Bone marrow (tissue), 2 donors: ENCODE measurements at places on chromosomes 1 and 21.
A peak's percentile ranks its signal among the peaks of the same experiment; 100 is the strongest.

- DNase-seq: no peak
Measured at GRCh38 chr1:201663491-201664113, 124.7 kb downstream of the NAV1 start.

GRCh38 chr21:39156024-39156423, 27.2 kb downstream of the PSMG1 start:
- no peak for DNase-seq

GRCh38 chr1:151526735-151527525, 13.2 kb upstream of the TUFT1 start:
- no peak for DNase-seq

DNA sequence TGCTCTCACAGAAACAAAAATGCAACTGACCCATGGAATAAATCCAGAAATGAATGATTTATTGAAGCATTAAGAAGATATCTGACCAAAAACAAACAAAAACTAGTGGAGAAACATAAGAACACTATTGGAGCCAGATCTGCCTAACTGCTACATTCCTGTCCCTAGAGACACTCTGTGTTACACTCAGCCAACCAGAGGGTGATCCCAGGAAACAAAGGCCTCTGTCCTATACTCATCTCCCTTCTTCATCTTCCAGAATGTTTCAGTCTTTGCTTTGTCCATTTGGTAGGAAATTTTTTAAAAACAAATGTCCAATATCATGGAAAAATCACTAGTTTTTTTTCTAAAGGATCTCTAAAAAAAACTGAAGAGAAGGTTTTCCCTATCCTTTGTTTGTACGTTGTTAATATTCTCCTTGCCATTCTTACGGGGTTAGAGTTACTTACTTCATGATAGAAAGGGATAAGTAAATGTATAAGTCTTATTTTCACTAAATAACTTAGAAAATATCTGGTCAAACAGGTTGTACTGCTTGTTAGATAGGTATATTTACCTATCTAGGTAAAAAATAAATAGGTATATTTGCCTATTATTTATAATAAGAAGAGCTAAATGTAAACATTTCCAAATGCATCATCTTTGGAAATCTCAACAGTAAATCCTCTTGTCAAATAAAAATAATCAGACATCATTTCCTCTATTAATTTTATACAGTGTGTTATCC, 59.1 kb downstream of the NME7 start:
- no peak for DNase-seq

GRCh38 chr1:105100102-105100501, 1350.4 kb downstream of the AMY1C start:
- DNase-seq: no peak

DNA sequence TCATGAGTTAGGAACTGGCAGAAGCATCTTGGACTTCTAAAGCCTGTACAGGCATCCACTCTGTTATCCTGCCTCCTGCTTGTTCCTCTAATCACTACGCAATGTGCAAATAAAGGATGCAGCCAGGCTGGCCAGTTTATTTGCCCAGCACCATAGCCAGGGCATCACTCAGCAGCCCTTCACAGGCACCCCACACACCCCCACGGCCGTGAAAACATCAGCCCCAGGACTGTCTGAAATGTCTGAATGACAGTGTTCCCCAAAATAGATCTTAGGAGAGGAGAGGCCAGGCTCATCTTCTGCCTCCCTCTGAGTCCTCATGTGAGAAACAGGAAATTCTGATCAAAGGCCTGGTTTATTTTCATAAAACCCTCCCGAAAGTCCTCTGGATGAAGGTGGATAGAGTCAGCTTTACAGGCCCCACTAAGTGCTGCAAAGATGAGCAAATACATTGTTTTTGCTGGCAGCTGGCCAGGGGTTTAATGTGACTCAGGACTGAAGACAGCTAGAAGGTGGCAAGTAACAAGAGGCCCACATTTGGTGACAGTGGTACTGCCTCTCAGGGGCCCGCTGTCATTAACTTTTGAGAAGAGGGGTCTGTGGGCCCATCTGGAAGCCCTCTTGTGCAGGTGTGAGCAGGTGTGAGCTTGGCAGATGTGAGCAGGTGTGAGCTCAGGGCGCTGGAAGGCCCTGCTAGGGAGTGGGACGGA, 32.9 kb downstream of the GRHL3 start:
- no peak for DNase-seq

DNA sequence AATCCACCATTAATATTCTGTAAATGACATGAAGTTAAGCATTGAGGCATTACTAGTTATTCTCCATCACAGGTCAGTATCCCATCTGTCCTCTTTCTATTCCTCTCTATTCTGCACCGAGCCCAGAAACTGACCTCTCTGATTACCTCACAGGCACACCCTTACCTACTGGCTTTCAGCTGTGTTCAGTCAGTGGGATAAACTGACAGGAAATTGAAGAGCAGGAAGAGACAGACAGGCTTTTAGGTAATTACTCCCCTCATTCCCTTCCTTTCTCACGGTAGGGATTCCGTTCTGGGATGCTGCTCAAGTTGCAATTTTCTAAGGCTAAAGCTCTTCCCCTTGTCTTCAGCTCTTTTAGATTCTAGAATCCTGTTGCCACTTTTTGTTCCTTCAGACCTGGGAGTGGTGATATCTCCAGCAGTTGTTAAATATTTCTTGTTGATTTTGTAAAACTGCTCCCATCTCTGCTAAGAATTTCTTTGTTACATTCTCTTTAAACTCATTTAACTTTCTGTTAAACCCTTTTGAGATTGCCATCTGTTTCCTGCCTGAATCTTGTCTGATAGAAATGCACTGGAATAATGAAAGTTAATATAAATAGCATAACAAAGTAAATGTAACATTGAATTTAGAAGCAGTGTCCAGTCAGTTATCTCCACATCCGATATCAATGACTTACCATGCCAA, 1063.4 kb downstream of the PLA2G4A start:
- no peak for DNase-seq

DNA sequence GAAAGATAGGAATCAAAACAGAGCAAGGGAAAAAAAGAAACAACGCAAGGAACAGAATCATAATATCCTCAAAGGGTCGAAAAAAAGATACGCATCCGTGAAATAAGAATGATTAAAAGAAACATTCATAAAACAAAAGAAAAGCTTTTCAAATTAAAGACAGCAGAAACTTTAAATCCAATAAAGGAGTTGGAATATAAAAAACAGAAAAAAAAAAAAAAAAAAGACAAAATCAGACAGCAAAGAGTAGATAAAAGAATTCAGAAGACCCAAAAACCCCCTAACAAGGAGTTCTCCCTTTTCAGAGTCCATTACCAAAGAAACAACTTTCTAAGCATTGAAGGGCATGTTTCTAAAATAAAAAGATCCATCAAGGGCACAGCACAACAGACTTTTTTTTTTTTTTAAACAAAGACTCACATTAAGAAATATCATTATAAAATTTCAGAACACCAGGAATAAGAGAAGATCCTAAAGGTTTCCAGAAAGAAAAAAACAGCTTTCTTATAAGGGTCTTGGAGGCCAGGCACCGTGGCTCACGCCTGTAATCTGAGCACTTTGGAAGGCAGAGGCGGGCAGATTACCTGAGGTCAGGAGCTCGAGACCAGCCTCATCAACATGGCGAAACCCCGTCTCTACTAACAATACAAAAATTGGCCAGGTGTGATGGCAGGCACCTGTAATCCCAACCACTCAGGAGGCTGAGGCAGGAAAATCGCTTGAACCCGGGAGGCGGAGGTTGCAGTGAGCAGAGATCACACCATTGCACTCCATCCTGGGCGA, 44.7 kb downstream of the ENAH start:
- no peak for DNase-seq

DNA sequence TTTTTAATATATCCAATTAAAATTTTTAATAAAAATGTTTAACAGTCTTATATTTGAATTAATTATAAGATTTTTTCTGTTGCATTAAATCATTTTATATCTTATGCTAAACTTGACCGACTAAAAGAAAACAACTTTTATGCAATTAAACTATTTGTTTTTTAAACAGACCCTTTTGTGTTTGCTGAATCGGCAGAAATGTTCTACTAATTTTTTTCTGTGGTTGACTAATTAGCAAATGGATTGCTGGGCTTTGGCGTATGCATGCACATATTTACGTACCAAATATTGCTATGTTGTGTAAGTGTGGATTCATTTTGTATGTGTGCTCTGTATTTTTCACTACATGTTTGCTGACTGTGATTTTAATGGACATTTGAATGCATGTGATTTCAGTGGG, 174.8 kb downstream of the PBX1 start:
- DNase-seq: no peak

GRCh38 chr1:163315773-163316374, 5.9 kb upstream of the NUF2 start:
- peak; percentile 28 for DNase-seq

DNA sequence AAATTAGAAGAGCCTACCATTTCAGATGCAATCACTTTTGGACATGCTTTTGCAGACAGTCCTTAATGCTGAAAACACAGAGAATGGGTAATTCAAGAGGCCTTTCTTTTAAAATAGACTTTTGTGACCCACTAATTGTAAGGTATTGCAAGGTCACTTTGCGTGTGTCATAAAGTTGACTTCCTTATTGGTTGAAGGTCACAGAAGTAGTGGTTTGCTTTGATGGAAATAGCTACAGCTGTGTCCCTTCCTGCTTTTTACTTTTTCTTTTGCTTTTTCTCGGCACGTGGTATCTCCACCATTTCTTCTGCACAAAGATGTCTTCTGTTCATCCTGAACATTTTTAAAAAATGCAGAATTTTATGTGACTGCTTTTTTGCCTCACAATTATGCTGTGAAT, 146.8 kb downstream of the DYRK1A start:
- DNase-seq: no peak

DNA sequence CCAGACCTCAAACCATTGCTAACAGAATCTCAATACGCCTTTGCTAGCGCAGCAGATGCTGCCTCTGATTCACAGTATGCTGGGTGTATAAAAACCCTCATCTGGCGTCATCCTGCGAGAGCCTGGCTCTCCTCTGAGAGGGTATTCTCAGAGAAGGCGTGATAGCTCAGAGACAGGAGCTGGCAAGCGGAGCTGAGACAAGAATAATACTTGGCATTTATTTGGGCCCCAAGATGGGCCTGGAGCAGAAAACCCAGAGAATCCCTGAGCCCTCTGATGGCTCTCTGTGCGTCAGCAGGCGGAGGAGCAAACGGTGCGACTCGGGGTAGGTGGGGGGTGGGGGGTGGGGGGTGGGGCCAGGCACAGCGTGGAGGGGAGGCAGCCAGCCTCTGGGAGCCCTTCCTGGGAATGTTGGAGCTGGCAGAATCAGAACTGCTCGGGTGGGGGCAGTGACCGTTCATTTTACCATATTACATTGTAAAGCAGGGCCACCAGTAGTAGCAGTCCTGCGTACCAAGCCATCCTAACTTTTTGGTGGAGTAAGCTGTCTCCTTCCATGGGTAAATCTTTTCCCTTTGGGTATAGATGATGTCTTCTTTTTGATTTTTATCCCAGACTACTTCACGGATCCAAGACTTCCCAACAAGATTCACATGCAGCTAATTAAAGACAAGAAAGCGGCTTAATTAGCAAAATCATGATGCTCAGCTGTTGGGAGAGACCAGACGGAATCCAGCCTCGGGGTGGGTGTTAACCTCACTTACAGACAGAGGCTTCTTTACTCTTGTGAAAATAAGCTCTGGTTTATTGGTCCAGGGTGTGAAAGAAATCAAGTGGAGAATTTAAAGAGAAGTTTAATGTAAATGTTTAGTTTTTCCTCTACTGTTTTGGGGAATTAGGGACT, 7.1 kb downstream of the RIIAD1 start:
- no peak for DNase-seq

DNA sequence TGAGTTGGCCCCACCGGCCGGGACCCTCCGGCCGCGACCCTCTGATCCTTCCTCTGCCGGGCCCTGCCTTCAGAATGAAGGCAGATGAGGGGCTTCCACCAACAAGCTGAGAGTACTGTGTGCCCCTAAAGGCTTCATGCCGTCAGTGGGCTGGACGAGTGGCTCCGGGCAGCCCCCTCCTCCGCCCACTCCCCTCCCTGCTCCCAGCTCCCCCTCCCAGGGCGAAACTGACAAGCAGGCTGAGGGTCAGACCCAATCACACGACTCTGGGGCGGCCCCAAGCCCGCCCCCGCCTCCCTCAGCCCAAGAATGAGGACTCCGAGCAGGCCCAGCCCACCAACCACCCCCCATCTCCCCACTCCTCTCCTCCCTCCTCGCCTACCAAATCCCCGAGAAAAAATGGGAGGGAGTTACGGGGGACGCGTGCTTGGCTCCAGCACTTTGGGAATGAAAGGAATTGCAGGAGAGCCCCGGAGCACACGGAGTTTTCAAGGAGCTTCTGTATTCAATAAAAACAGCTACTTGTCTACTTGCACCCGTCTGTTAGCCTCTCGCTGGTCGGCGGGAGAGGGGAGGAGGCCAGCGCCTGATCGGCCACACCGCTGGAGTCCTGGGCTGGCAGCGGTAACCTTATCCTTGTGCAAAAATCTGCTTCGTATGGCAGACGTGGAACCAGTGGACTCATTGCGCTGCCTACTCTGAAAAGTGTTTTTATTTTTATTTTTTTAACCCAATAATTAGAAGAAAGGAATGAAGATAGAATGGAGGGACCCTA, at the start of gene COL11A1:
COL11A1 (minus strand) TSS at position 147 of the 775 bp plus-strand sequence. CDS start 344 bp downstream, outside the sequence.
- DNase-seq: no peak

- no peak for DNase-seq
Measured at GRCh38 chr1:913491-914130, 10.1 kb upstream of the SAMD11 start.

DNA sequence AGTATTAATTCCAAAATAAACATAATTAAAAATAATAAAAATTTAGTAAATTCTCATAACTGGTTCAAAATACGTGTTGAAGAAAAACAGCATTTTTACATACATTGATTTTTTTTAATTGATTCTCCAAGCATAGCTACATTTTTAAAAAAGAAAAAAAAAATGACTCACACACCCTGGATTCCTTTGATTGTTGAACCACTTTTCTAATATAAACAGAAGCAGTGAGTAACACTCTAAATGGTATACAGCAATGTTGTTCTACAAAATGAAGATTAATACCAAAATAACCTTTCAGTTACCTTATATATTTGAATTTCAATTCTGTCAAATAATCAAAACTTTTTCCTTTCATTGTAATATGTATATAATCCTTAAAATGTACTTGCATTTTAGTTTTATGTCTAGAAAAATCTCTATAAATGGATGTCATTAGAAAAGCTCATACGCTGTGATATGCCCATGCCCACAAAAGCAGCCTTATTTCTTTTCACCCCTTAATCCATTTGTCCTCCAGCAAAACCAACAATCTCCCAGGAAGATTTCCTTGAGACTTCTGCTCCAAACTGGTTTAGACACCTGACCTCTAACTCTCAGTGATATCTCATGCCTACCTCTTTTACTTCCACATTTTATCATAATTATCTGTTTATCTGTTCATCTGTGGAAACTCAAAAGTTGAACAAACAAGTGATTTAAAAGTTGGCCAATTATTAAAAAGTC, 246.4 kb upstream of the NR5A2 start:
- DNase-seq: no peak

DNA sequence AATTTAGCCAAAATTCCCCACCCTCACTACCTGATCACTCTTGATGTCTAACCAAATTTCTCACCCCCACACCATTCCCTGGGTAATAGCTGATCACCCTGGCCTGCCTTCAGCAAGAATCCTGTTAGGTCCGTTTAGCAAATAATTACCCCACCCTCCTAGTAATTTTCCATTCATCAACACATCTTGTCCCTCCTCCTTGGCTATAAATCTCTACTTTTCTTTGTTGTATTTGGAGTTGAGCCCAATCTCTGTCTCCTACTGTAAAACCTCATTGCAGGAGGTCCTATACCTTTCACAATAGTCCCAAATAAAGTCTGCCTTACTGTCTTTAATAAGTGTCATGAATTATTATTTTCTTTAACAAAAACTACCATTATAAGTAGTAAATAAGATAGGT, 6.9 kb upstream of the PRKAA2 start:
- no peak for DNase-seq

GRCh38 chr1:222787729-222788128, 27.1 kb upstream of the DISP1 start:
- DNase-seq: no peak
